ENCODE measurements at places on chromosomes 6 and 20. TPM values are rescaled to one million over a fixed set of nuclear protein-coding genes. Genes with fewer than 3 reads are reported as not detected.

GRCh38 chr6:113879186-113880096 lies 22.3 kb downstream of the MARCKS start:
- DNase-seq = no peak
- H3K36me3 ChIP-seq = no peaks in the 10 kb centered on the region
- no peaks in the 10 kb centered on the region for H3K27me3 ChIP-seq
- no peak overlapping the region for H3K4me3 ChIP-seq
- no peak overlapping the region for H3K27ac ChIP-seq
- H3K4me1 ChIP-seq = no peaks in the 10 kb centered on the region

- no peaks in the 10 kb centered on the region for H3K27me3 ChIP-seq
- H3K4me1 ChIP-seq = no peaks in the 10 kb centered on the region
- H3K36me3 ChIP-seq = no peaks in the 10 kb centered on the region
- H3K4me3 ChIP-seq = no peak overlapping the region
- DNase-seq = no peak
These were observed 87.8 kb downstream of the PLCB4 start for GRCh38 chr20:9156529-9157280.

DNA sequence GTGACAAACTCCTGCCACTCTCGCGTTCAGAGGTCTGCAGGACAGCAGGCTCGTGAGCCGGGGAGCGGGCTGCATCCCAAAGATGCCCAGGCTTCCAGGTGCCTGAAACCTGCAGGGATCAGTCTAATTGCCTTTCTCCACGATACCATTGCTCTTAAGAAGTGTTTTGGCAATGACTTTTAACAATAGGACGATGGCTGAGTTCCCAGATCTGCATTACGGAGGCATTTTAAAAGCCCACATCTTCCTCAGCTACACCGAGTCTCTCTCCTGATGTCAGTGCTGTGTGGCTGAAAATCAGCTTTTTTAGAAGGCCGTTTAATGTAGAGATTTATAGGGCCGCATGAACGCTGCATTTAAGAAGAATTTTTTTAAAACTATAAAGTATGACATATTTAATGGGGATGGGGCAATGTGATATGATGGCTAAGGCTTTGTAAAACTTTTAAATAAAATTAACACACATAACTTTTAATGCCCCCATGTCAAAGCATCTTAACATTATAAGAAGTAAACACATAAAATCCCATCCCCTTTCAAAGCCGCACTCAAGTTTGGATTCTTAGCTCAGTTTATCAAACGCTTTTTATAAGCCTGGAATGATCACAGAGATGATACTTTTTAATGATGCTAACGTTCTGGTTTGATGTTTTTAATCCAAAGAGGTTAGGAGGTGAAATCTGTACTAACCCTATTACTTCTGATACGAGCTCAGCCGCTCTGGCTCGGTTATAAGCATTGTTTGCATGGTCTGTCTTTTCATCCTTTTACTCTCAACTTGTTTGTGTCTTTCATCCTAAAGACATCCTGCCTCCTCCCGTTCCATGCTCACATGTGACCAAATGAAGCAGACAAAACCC lies 386.0 kb downstream of the SMOC2 start:
- no peaks in the 10 kb centered on the region for H3K36me3 ChIP-seq
- no peaks in the 10 kb centered on the region for H3K4me1 ChIP-seq
- DNase-seq = no peak
- H3K27ac ChIP-seq = no peak overlapping the region
- no peak overlapping the region for H3K4me3 ChIP-seq
- H3K27me3 ChIP-seq = no peaks in the 10 kb centered on the region

- peaks cover 29% of the 10 kb centered on the region for H3K4me1 ChIP-seq
- H3K27ac ChIP-seq = peak overlapping the region; percentile 26
These were observed 1.1 kb downstream of the ID1 start for GRCh38 chr20:31605902-31606803.

DNA sequence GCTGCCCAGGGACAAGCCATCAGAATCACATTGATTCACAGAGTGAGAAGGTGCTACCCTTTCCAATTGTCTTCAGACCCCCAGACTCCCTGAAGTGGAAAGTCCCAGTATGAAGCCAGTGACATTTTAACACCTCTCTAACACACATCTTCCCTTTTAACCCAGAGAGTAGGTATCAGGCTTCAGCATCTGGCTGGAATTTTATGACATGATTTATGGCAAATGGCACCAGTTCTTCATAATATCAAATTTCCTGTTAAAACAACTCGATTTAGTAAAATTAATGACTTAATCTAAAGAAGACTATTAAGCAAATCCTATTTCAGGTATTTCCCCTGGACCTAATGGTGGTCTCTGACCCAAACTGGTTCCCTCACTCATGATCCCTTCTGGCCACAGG lies 25.0 kb downstream of the KCNB1 start:
- H3K27ac ChIP-seq = no peak overlapping the region
- no peaks in the 10 kb centered on the region for H3K36me3 ChIP-seq

DNA sequence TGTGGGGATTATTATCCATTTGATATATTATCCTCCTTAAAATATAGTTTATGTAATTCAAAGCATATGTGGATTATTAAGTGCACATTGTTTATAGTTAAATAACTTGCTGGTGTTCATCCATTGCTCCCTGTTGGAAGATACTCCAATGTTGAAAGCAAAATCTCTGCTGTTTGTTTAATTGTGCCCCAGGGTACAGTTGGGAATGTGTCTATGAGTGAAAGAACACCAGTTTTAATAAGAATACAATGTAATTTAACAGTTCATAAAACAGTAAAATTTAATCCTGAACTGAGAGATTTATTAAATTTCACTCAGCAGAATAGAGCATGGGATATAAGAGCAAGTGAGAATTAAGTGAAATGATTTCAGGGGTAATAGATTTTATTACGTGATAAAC lies 364.9 kb downstream of the GRIK2 start:
- no peaks in the 10 kb centered on the region for H3K4me1 ChIP-seq
- H3K27ac ChIP-seq = no peak overlapping the region
- no peak for DNase-seq
- H3K4me3 ChIP-seq = no peak overlapping the region
- H3K36me3 ChIP-seq = no peaks in the 10 kb centered on the region

- DNase-seq = peak; percentile 53
- H3K27me3 ChIP-seq = no peaks in the 10 kb centered on the region
- H3K27ac ChIP-seq = no peak overlapping the region
- no peak overlapping the region for H3K4me3 ChIP-seq
- no peaks in the 10 kb centered on the region for H3K4me1 ChIP-seq
- H3K36me3 ChIP-seq = no peaks in the 10 kb centered on the region
These were observed 38.2 kb downstream of the KIAA1755 start for GRCh38 chr20:38222231-38222922.

DNA sequence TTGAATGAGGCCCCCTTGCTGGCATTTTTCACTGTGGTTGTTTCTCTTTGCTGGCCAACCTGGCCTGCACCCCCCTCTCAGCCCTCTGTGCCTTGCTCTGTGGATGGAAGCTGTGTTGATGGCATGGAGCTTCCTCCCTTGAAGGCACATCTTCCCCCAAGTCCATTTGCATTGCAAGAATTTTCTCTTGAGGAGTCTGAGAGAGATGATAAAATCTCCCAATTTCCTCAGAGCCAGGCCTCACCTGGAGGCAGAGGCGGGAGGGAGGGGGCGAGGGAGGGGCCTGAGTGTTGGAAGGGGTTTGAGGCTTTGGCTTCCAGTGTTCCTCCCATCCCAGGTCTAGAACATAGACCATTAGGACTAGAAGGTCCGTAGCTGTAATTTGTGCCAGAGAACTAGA lies 175.1 kb downstream of the SCP2D1 start:
- H3K36me3 ChIP-seq = no peaks in the 10 kb centered on the region
- no peaks in the 10 kb centered on the region for H3K27me3 ChIP-seq
- H3K27ac ChIP-seq = no peak overlapping the region
- H3K4me3 ChIP-seq = no peak overlapping the region
- DNase-seq = no peak

GRCh38 chr20:32206760-32207625 lies 550 bp downstream of the PLAGL2 start:
- peaks cover 23% of the 10 kb centered on the region for H3K36me3 ChIP-seq
- H3K4me3 ChIP-seq = peak overlapping the region; percentile 62
- H3K4me1 ChIP-seq = peaks cover 75% of the 10 kb centered on the region
- no peaks in the 10 kb centered on the region for H3K27me3 ChIP-seq

- H3K4me3 ChIP-seq = no peak overlapping the region
- no peak overlapping the region for H3K27ac ChIP-seq
- DNase-seq = no peak
- H3K36me3 ChIP-seq = no peaks in the 10 kb centered on the region
These were observed 25.9 kb downstream of the ELOVL2 start for GRCh38 chr6:11018225-11018624.

DNA sequence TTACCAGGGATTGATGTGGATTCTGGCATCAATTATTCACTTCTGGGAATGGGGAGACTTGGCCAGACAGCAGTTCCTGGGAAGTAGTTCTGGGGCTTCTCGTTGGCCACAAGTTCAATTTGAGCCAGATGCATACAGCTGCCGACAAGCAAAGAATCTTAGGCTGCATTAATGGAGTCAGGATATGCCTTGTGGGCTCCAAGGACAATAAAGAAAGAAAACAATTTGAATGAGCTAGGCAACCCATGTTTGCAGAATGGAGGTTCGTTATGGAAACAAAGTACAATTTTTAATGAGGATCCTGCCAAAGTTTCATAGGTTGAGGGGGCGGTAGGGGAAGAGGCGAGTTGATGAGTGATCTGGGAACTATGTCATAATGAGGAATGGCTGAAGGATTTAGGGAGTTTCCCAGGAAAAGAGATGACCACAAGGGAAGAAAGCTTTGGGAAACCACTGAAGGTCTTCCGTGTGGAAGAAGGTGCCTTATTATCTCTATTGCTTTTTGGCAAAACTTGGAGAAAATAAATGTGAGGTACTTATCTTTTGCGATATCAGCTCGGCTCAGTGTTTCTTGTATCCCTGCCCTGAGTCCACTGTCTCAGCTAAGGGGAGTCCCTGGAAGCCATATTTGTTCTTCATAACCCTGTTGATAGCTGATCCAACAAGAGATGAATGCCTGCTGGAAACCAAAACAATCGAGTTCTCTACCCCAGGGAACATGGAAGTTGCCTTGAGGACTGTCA lies 181.0 kb upstream of the ZNF217 start:
- no peaks in the 10 kb centered on the region for H3K27me3 ChIP-seq
- no peaks in the 10 kb centered on the region for H3K4me1 ChIP-seq
- no peaks in the 10 kb centered on the region for H3K36me3 ChIP-seq
- no peak overlapping the region for H3K27ac ChIP-seq
- no peak for DNase-seq
- H3K4me3 ChIP-seq = no peak overlapping the region

DNA sequence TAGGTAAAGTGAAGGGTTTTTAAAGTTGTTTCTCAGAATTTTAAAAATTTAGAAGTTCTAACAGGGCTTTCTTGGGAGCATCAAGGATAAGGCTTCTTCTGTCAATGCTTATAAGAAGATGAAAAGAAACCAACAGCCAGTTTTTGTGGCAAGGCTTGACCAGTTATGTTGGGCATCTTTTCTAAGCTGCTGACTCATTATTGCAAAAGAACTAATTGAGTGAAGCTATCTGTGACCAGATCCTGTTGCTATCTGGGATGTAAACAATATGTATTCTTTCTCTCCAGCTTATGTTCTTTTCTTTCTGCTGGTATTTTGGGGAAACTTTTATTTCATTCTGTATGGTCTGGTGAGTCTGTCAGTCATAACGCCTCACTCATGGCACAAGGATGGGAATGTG lies 643.8 kb downstream of the HDGFL1 start:
- H3K4me3 ChIP-seq = no peak overlapping the region
- no peak overlapping the region for H3K27ac ChIP-seq
- no peaks in the 10 kb centered on the region for H3K27me3 ChIP-seq
- H3K36me3 ChIP-seq = no peaks in the 10 kb centered on the region

DNA sequence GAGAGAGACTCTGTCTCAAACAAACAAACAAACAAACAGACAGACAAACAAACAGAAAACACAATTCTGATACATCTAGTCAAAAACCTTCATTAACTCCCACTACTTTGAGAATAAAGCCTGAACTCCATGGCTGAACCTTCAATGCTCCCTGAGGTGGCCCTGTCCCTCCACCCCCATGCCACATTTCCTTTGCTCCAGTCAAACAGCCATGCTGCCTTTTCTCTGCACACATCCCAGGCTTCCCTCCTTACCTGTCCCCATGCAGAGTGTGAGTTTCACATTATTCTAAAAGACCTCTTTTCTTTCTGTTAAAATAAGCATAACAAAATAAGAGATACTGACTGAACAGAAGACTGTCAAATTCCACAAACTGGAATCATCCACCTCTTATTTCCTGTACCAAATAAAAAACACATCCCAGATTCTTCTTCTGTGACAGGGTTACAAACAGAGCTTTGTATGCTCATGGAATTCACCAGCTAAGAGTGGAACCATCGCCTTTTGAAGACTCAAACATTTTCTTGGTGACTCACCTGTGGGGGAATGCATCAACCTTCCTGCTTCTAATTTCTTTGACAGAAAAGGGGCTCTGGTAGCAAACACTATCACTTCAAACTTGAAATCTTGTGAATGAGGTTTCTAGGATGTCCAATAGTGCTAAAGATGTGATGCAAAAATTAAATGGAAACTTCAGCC lies 71.0 kb upstream of the SLC22A16 start:
- H3K36me3 ChIP-seq = no peaks in the 10 kb centered on the region
- no peak for DNase-seq
- H3K4me3 ChIP-seq = no peak overlapping the region
- H3K27ac ChIP-seq = no peak overlapping the region

GRCh38 chr6:112457886-112458285 lies 110.8 kb downstream of the RFPL4B start:
- H3K4me1 ChIP-seq = no peaks in the 10 kb centered on the region
- no peak for DNase-seq
- no peak overlapping the region for H3K27ac ChIP-seq
- no peaks in the 10 kb centered on the region for H3K36me3 ChIP-seq
- no peak overlapping the region for H3K4me3 ChIP-seq
- no peaks in the 10 kb centered on the region for H3K27me3 ChIP-seq

GRCh38 chr6:15585760-15586214 lies 77.0 kb downstream of the DTNBP1 start:
- no peaks in the 10 kb centered on the region for H3K36me3 ChIP-seq
- no peak overlapping the region for H3K27ac ChIP-seq
- H3K4me1 ChIP-seq = no peaks in the 10 kb centered on the region
- no peak for DNase-seq

- no peak overlapping the region for H3K4me3 ChIP-seq
- H3K36me3 ChIP-seq = no peaks in the 10 kb centered on the region
- H3K4me1 ChIP-seq = no peaks in the 10 kb centered on the region
- H3K27me3 ChIP-seq = no peaks in the 10 kb centered on the region
- no peak overlapping the region for H3K27ac ChIP-seq
- DNase-seq = no peak
These were observed 261.1 kb downstream of the FNDC1 start for GRCh38 chr6:159430323-159430722.

GRCh38 chr6:101453221-101453620 lies 59.7 kb downstream of the GRIK2 start:
- no peak overlapping the region for H3K4me3 ChIP-seq
- H3K27me3 ChIP-seq = no peaks in the 10 kb centered on the region
- DNase-seq = no peak
- H3K4me1 ChIP-seq = no peaks in the 10 kb centered on the region

DNA sequence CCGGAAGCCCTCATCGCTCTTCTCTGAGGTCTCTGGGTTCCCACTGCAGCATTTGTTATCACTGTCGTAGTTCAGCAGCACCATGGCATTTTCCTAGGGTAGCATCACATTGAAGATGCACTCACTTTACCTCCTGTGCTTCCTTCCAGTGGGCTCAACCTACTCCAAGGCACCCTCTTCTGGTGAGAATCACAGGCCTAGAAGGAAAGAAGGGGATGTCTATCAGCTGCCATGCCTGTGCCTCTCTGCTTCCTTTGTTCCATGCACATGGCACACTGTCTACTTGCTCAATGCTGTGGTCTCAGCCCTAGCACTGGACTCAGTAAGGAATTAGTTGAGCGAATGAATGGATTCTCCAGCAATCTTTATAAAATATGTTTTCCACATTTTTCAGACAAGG lies 22.6 kb downstream of the CST4 start:
- no peaks in the 10 kb centered on the region for H3K4me1 ChIP-seq
- H3K27ac ChIP-seq = no peak overlapping the region
- DNase-seq = no peak

The TBC1D22B gene
- 9.7 TPM for total RNA-seq

The APCDD1L gene
- not detected for total RNA-seq

The IRF4 gene
- total RNA-seq = 8.5 TPM

The CNBD2 gene
- total RNA-seq = 7.8 TPM
